Activated CD8-positive, alpha-beta T cell treated with anti-CD3 and anti-CD28 coated beads, Interleukin-2, amount 10 ng/mL, durations not matched to agents 7 days and 5 days (primary cell): ENCODE measurements at places on chromosomes 11 and 22. TPM values are rescaled to one million over a fixed set of nuclear protein-coding genes. Genes with fewer than 3 reads are reported as not detected.
A peak's percentile ranks its signal among the peaks of the same experiment; 100 is the strongest.

OR5A1 gene
- total RNA-seq, result not detected

GRCh38 chr22:37383341-37383740 is 43.9 kb downstream of the ELFN2 start:
- H3K36me3 ChIP-seq, result no peaks in the 10 kb centered on the region
- H3K4me3 ChIP-seq, result no peak overlapping the region
- no peak overlapping the region for H3K27ac ChIP-seq
- H3K27me3 ChIP-seq, result peaks cover 10% of the 10 kb centered on the region

DNA sequence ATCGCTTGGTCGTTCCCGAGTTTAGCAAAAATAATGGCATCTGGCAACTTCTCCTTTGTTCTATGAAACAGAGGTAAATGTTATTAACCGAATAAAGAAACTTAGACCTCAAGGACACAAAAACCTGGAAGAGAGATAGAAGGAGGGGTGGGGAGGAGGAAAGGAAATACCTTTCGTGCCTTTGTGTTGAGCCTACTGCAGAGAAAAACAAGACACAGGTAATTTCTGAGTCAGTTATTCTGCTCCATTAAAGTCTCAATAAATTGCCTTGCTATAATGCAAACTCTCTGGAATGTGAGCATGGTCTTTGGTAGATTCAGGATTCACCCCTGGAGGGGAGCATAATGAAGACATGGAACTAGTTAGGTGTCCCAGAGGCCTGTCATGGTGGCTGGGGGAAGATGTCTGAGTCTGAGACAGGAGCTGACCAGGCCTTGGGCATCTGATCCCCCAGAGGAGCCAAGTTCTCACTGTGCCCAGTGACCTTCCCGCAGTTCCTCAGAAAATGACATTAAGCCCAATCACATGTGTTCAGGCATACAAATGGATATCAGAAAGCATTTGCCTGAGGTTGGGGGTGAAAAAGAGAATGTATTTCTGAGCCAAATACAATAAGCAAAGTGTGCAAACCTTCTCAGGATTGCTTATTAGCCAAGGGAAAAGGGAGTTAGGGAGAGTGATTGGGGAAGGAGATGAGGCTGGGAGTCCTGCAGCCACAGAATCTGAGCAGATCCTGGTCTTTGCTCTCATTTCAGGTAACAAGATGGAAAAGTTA is 72.6 kb upstream of the CADM1 start:
- H3K4me1 ChIP-seq, result no peaks in the 10 kb centered on the region
- DNase-seq, result no peak
- no peaks in the 10 kb centered on the region for H3K27me3 ChIP-seq

SPON1 gene
- total RNA-seq, result 0.42 TPM

NXPE2 gene
- total RNA-seq, result not detected

- no peaks in the 10 kb centered on the region for H3K36me3 ChIP-seq
- no peak overlapping the region for H3K4me3 ChIP-seq
- no peak overlapping the region for H3K27ac ChIP-seq
- H3K4me1 ChIP-seq, result peaks cover 3% of the 10 kb centered on the region
Observed at GRCh38 chr11:2574043-2574552, 125.7 kb downstream of the KCNQ1OT1 start.

- no peak for DNase-seq
- H3K27me3 ChIP-seq, result no peaks in the 10 kb centered on the region
- H3K4me3 ChIP-seq, result no peak overlapping the region
- H3K4me1 ChIP-seq, result peaks cover 3% of the 10 kb centered on the region
- no peak overlapping the region for H3K27ac ChIP-seq
Observed at GRCh38 chr11:9160166-9160565, 68.8 kb upstream of the SCUBE2 start.

GRCh38 chr11:35672608-35673007 is 10.0 kb downstream of the TRIM44 start:
- no peak for DNase-seq
- peaks cover 18% of the 10 kb centered on the region for H3K4me1 ChIP-seq
- no peak overlapping the region for H3K4me3 ChIP-seq
- no peaks in the 10 kb centered on the region for H3K27me3 ChIP-seq

DNA sequence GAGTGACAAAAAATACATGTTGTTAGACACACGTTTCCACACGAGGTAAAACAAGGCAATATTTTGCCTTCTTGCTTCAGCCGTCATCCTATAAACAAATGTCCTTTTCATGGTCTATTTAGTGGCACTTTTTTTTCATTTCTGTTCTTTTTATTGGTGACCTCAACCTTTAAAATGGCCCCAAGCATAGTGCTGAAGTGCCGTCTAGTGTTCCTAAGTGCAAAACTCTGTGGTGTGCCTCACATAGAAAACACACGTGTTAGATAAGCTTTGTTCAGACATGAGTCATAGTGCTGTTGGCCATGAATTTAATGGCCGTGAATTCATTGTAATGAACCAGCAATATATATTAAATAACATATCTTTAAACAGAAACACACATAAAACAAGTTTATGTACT is 15.6 kb downstream of the OVCH2 start:
- H3K36me3 ChIP-seq, result no peaks in the 10 kb centered on the region
- H3K4me3 ChIP-seq, result no peak overlapping the region
- H3K27ac ChIP-seq, result no peak overlapping the region
- no peaks in the 10 kb centered on the region for H3K4me1 ChIP-seq

TRPT1 gene
- total RNA-seq, result 37.8 TPM

DNA sequence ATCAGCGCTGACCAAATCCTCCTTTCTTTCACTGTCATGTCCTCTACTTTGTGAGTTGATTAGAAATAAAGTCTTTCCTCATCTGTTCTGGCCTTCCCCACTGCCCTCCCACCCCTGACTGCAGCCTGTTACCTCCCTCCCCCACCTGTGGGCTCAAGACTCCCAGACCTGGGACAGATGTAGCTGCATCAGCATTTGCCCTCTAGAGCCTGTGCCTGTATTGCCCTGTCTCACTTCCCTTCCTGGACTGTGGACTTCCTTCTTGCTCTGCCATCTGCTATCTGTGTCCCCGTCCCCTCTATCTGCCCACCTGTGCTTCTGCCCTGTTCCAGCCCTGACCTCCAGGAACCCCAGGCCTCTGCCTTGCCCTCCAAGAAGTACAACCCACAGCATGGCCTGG is 122.5 kb downstream of the GALNT18 start:
- DNase-seq, result no peak
- H3K27me3 ChIP-seq, result no peaks in the 10 kb centered on the region
- no peaks in the 10 kb centered on the region for H3K4me1 ChIP-seq
- H3K27ac ChIP-seq, result no peak overlapping the region

- no peak for DNase-seq
- H3K4me1 ChIP-seq, result peaks cover 64% of the 10 kb centered on the region
- no peaks in the 10 kb centered on the region for H3K27me3 ChIP-seq
- H3K27ac ChIP-seq, result peak overlapping the region; percentile 92
- H3K36me3 ChIP-seq, result peaks cover 39% of the 10 kb centered on the region
Observed at GRCh38 chr11:71450939-71451338, 2.1 kb upstream of the NADSYN1 start.

VWA5A gene
- 3.3 TPM for total RNA-seq

HEPN1 gene
- total RNA-seq, result not detected

- no peak for DNase-seq
- peaks cover 2% of the 10 kb centered on the region for H3K36me3 ChIP-seq
- H3K4me3 ChIP-seq, result no peak overlapping the region
- H3K27me3 ChIP-seq, result no peaks in the 10 kb centered on the region
- H3K4me1 ChIP-seq, result peaks cover 17% of the 10 kb centered on the region
- no peak overlapping the region for H3K27ac ChIP-seq
Observed at GRCh38 chr11:68965901-68966853, 14.6 kb downstream of the MRGPRD start.

EI24 gene
- total RNA-seq, result 46.2 TPM

DNA sequence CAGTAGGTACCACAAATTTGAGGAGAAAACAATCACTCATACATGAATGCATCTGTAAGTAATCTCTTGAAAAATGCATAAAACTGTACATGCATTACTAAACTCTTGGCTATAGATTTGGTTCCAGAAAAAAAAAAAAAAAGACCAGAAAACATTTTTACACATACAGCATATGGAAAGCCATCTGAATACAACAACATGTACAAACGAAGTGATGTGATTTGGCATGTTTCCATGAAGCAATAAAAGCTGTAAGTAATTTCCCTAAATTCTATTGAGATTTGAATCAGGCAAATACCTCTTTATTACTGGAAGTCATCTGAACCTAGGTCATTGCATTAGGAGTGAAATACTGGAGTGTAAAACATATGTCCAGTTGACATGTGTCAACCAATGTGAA is 31.9 kb upstream of the ZC3H12C start:
- H3K27ac ChIP-seq, result no peak overlapping the region
- H3K4me3 ChIP-seq, result no peak overlapping the region
- peaks cover 19% of the 10 kb centered on the region for H3K27me3 ChIP-seq
- H3K36me3 ChIP-seq, result no peaks in the 10 kb centered on the region

GRCh38 chr11:44329472-44330230 is 19.7 kb upstream of the ALX4 start:
- peaks cover 60% of the 10 kb centered on the region for H3K27me3 ChIP-seq
- H3K27ac ChIP-seq, result no peak overlapping the region
- H3K36me3 ChIP-seq, result no peaks in the 10 kb centered on the region
- no peaks in the 10 kb centered on the region for H3K4me1 ChIP-seq

GRCh38 chr22:35534091-35534490 is 6.5 kb upstream of the RASD2 start:
- H3K27me3 ChIP-seq, result peaks cover 5% of the 10 kb centered on the region
- no peaks in the 10 kb centered on the region for H3K36me3 ChIP-seq
- no peak for DNase-seq
- H3K4me3 ChIP-seq, result no peak overlapping the region
- no peaks in the 10 kb centered on the region for H3K4me1 ChIP-seq

ADORA2A gene
- total RNA-seq, result 20.4 TPM

DNA sequence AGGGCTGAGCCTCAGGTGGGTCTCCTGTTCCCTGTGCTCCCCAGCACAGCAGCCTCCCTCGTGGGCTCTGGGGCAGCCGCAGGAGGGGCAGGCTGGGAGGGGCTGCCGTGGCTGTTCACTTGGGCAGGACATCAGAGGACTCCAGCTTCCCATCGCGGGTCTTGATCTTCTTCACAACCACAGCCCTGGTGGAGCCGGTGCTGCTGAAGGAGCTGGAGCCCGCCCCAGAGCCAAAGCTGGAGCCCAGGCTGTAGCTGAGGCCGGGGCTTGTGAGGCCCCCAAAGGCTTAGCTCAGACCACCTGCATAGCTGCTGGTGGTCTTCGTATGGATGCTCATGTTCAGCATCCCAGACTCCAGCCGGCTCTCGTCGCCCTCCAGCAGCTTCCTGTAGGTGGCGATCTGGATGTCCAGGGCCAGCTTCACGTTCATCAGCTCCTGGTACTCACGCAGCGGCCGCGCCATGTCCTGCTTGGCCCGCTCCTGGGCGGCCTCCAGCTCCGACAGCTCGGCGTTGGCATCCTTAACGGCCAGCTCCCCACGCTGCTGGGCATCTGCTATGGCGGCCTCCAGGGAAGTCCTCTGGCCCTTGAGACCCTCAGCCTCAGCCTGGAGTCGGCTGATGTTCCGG is 126.1 kb downstream of the NECTIN1 start:
- H3K36me3 ChIP-seq, result no peaks in the 10 kb centered on the region
- no peaks in the 10 kb centered on the region for H3K4me1 ChIP-seq
- no peak for DNase-seq
- no peak overlapping the region for H3K4me3 ChIP-seq
- no peak overlapping the region for H3K27ac ChIP-seq
- peaks cover 8% of the 10 kb centered on the region for H3K27me3 ChIP-seq

DNA sequence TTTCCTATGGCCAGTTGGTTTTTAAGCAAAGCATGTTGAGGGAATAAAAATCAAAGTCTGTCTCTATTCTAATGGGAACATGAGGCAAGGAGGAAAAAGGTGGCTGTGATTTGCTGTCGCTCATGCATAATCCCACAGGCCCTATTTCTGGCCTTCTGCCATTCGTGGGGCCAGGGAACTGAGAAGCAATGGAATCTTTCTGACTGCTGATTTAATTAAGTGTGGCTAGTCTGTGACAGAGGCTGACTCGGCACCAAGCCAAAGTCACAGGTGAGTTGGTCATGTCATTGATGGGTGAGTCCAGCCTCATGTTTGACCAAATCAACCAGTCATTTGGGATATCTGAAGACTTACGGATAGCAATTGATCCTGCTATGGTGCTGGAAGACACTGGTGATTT is 429.3 kb upstream of the CADM1 start:
- no peaks in the 10 kb centered on the region for H3K36me3 ChIP-seq
- no peaks in the 10 kb centered on the region for H3K4me1 ChIP-seq
- no peak for DNase-seq
- H3K27me3 ChIP-seq, result no peaks in the 10 kb centered on the region
- H3K4me3 ChIP-seq, result no peak overlapping the region

DEUP1 gene
- total RNA-seq, result not detected

KCNE3 gene
- total RNA-seq, result not detected

DNA sequence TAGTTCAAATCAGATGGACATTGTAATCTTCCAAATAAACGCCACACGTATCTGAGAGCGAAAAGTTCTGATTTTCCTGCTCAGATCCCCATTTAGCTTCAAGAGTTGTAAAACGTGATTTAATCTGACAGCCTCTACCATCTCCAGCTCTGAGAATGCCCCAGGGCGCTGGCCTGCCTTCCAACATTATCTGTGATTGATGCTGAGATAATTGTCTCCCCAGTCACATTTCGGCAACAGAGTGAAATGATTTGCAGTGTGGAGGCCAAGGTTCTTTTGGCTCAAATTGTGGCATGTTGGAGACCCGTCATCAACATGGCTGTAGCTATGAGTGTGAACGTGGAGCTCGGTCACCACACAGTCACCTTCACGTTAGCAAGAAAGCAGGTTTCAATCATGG is 283.4 kb downstream of the BRD1 start:
- H3K4me1 ChIP-seq, result no peaks in the 10 kb centered on the region
- no peak for DNase-seq
- no peaks in the 10 kb centered on the region for H3K27me3 ChIP-seq
- no peak overlapping the region for H3K27ac ChIP-seq

ZBED4 gene
- 19.6 TPM for total RNA-seq

GRCh38 chr11:73197348-73197747 is 20.7 kb upstream of the P2RY2 start:
- no peak overlapping the region for H3K4me3 ChIP-seq
- no peaks in the 10 kb centered on the region for H3K36me3 ChIP-seq
- no peaks in the 10 kb centered on the region for H3K4me1 ChIP-seq
- no peak for DNase-seq
- H3K27ac ChIP-seq, result no peak overlapping the region

DNA sequence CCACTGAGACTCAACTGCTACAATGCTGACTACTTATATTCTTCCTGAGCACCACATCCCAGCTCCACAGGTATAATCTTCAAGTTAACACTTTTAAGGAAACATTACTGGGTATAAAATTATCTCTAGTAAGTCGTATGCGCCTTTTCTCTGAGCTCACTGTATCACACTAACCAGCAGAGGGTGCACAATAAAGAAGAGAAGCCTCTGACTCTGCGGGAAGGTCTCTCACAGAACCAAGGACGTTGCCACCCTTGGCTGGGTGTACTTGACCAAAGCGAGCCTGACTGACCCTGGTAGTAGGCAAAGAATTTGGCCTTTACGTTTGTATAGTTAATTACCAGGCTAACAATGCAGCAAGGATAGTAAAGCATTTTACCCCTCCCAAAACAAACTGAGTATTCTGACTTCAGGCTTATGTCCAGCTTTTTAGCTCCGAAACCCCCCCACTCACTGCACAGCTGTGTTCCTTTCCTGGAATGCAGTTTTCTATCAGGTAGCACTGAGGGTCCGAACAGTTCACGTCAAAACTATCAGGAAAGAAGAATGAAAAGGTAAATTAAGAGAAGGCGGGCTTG is at the start of gene BTBD18:
Gene BTBD18 (minus strand): TSS at position 144 of the 578 bp plus-strand sequence. CDS start 631 bp downstream, outside the sequence.
- DNase-seq, result no peak
- H3K4me1 ChIP-seq, result peaks cover 21% of the 10 kb centered on the region
- no peak within 1 kb of the TSS for H3K27ac ChIP-seq

CRYAB gene
- total RNA-seq, result not detected

HNRNPUL2 gene
- 65.4 TPM for total RNA-seq

SERPING1 gene
- not detected for total RNA-seq

- no peaks in the 10 kb centered on the region for H3K27me3 ChIP-seq
- peaks cover 50% of the 10 kb centered on the region for H3K36me3 ChIP-seq
- DNase-seq, result no peak
- peaks cover 64% of the 10 kb centered on the region for H3K4me1 ChIP-seq
- no peak overlapping the region for H3K4me3 ChIP-seq
Observed at GRCh38 chr22:20517422-20517821, 10.0 kb downstream of the MED15 start.
